ENCODE measurements at places on chromosomes 3 and 15.

GRCh38 chr3:159625594-159625993 is 363.0 kb upstream of the IL12A start:
- no peak for DNase-seq

GRCh38 chr15:60901647-60902046 is 327.5 kb downstream of the RORA start:
- no peak for DNase-seq

DNA sequence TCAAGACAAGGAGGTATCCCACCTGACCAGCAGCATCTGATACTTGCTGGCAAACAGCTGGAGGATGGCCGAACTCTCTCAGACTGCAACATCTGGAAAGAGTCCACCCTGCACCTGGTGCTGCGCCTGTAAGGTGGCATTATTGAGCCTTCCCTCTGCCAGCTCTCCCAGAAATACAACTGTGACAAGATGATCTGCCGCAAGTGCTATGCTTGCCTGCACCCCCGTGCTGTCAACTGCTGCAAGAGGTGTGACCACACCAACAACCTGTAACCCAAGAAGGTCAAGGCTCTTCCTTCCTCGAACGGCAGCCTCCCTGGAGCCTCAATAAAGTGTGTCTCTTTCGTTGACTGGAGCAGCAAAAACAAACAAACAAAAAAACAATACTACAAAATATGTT is 2.2 kb upstream of the SLC4A7 start:
- DNase-seq, result no peak

DNA sequence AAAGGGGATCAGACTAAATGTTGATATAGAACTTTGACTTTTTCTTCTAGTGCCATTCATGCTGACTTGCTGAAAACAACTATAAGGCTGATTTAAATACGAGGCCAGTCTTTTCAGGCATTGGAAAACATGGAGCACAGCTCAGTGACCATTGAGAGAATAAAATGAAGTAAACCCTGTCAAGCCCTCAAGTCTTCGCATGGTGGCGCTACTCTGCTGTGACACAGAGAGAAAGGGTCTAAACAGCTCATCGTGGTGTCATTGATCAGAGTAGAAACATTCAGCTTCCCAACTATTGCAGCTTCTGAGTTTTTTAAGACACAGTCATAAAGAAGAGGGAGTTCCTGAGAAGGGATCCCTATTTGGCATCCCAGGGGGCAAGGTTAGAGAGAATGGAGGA is 716.2 kb downstream of the DIPK2A start:
- no peak for DNase-seq

DNA sequence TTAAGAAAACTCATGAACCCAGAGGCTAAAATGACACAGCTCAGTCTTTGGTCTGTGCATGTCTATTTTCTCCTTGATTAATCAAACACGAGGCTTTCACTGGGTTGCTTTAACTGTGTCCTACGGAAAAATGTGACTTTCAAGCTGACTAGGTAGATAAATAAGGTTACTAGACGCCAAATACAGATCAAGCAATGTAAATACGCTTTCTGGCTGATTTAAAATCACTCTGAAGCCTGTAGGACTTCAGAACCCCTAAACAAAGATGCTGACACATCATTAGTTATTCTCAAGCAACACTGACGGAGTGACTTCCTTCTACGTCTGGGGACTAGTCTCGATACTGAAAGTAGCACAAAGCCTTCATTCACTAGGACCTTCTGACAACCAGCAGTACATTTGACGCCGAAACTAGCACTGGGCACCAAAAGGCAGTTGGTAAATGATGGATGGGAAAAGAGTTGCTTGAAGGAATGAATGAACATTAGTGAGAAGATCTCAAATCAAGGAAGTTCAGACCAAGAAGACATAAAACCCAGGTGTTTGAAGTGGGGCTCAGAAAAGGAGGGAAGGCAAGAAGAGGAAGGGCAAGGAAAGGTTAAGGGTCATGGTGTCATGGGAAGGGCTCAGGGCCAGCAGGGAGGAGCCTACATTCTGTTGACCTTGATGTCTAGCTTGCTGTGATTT is 67.1 kb upstream of the CDV3 start:
- no peak for DNase-seq

GRCh38 chr3:55541016-55541415 is 53.9 kb upstream of the WNT5A start:
- DNase-seq, result no peak

GRCh38 chr3:77328690-77329089 is 288.8 kb downstream of the ROBO2 start:
- no peak for DNase-seq

DNA sequence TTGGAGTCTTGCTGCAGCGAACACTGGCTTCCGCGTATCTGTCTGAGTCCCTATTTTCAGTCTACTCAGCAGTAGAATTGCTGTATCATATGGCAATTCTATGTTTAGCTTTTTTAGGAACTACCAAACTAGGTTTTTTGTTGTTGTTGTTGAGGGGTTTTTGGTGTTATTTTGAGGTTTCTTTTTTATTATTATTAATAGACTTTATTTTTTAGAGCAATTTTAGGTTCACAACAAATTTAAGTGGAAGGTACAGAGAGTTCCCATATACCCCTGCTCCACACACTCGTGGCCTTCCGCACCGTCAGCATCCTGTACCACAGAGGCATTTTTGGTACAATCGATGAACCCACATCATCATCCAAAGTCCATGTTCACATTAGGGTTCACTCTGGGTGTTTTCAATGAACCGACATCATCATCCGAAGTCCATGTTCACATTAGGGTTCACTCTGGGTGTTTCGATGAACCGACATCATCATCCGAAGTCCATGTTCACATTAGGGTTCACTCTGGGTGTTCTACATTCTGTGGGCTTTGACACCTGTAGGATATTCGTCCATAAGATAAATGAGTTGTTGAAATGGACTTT is 67.9 kb downstream of the LMLN start:
- no peak for DNase-seq

DNA sequence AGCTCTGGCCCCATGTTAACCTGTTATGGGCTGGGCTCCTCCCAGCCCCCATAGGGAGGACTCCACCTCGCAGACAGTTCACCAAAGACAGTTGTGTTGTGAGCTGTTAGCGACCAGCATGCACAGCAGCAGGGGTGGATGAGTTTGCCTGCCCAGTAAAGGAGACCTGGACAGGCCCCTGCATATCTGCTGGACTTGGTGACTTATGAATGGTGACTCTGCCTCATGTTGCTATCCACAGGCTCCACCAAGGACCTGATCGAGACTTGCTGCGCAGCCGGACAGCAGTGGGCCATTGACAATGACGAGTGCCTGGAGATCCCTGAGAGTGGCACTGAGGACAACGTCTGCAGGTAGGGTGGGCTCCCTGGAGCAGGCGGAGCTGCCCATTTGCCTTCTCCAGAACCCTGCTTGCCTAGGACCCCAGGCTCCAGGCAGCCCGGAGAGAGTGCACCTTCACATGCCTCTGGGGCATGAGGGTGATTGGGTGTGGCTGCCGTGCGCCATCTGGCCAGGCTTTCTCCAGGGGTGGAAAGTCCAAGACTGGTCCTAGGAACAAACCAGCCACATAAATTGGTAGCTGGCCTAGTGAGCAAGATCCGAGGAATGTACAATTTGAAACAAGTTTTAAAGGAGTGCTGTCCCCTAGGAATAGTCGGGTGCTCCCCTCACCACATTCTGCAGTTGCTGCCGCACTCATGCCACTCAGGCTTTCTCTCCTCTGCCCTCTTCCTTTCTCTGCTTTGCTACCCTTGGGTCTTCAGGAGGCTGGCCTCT is 59.1 kb downstream of the FBLN2 start:
- DNase-seq, result no peak

GRCh38 chr3:178749471-178749870 is 213.2 kb downstream of the KCNMB2 start:
- DNase-seq, result no peak

DNA sequence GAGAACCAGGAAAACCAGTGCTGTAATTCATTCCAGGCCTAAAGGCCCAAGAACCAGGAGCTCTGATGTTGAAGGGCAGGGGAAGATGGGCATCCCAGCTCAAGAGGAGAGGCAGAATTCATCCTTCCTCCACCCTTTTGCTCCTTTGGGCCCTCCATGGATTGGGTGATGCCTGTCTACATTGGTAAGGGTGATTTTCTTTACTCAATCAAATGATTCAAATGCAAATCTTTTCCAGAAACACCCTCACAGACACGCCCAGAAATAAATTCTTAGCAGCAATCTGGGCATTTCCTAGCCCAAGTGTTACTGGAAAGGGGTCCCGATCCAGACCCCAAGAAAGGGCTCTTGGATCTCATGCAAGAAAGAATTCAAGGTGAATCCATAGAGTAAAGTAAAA is 17.6 kb upstream of the APOD start:
- no peak for DNase-seq

DNA sequence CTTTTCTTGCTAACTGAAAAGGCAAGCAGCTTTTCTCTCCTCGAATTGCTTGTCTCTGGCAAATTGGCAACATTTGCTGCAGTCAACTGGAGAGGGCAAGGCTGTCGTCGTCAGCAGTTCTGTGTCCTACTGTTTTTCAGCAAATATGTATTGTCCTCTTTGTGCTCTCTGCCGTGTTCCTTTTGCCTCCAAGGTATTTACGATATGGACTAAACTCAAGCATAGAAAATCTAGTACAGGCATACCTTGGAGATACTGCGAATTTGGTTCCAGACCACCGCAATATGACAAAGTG is 558 bp upstream of the SLC30A4 start:
- no peak for DNase-seq

DNA sequence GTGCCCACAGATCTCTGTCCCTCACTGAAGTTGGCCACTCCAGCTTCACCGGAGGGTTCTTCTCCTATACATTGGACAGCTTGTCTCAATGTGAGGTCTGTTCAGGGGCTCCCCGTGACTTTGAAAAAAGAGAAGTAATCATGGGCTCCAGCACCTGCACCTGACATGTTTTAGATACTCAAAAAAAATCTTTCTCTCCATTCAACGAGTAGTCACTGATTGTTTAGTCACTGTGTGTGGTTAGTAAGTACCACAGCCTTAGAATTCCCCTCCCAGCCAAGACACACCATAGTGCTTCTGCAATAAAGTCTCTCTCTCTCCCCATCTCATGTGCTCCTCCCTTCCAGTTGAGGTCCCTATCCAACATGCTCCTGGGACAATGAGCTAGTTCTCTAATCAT is 18.6 kb downstream of the CCR9 start:
- DNase-seq, result no peak

DNA sequence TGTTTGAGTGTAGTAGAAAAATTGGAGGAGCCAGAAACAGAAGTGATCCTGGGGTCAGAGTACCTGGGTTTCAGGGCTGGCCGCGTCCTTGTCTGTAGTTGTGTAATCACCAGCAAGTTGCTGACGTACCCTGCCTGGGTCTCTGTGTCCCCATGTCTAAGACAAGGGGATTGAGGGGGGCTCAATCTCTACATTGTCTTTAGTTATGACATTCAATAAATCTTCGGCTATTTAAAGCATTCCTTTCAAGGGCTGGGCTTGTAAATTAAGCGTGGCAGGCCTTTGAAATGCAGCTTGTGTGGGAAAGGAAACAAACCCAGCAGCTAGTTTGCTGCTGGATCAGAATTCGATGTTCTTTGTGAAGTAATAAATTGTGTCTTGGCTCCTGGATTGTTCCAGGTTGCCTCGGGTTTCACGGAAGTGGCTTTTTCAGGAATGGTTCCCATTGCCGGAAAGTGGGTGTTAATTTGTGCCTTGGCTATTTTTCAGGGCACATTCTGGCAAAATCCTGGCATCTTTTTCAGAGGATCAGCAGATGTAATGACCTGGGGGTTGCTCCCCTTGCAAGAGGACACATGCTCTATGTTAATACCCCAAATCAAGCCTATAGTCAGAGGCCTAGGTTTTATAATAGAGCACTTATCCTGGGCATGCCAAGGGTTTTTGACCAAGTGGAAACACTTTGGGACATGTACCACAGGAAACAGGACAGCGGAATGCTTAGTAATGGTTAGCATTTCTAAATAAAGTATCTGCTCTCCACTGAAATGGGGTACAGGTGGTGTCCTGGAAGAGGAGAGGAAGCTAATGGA is 294.8 kb upstream of the NR2E3 start:
- no peak for DNase-seq

DNA sequence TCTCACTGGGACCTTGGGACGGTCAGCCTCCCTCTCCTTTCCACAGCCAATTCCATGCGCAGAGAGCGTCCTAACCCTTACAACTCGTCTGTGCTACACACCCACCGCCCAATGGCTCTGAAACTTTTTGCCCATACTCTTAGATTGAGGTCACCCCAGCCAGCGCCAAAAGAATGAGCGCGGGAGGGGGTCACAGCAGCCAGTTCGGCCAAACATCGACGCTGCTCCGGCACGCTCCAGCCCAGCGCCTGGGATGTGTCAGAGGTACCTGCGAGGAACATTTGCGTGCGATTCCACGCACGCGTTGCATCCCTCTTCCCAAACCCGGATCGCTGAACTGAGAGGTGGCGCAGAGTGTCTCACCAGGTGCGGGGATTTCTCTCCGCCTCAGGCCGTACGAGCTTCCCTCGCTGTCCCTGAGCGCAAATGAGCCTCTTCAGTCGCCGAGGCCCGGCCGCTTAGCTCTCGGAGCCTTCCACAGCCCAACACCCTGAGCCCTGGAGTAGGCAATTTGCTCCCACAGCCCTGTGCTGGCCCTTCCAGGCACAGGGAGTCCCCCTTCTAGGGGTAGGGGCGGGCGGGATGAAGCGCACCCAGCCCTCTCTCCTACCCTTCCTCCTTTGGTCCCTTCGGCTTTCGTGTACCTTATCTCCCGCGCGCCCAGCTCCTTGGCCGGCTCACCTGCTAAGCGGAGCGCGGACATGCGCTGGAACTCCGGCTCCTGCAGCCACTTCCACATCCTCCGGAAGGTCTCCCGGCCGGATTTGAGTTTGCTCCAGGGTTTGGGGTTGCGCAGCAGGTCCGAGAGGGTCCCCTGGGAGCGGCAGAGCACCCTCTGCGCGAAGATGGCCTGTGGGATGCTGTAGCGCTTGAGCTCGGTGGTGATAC is 1.8 kb downstream of the ONECUT1 start:
- peak; percentile 62 for DNase-seq

GRCh38 chr3:148211725-148212124 is 486.0 kb upstream of the AGTR1 start:
- DNase-seq, result no peak

DNA sequence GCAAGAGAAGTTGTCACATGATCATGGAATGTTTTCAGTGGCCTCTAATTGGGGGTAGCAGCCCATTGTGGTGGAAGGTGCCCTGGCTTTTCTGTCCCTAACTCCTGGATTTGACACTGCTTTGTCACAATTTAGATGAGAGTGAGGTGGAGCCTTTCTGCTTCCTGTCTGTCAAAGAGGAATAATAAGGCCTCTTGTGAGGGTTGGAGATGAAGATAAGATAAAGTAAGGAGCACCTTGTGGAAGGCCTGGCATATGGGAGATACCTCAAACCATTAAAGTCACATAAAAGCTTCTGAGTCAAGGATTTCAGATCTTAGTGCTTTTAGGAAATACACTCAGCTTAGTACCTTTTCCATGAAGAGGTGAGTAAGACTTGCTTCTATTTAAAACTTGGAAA is 172.6 kb upstream of the FAM3D start:
- DNase-seq, result no peak

All from activated CD8-positive, alpha-beta memory T cell treated with anti-CD3 and anti-CD28 coated beads for 24 hours (primary cell).